ENCODE measurements at places on chromosomes 3 and 15.
A peak's percentile ranks its signal among the peaks of the same experiment; 100 is the strongest.

DNA sequence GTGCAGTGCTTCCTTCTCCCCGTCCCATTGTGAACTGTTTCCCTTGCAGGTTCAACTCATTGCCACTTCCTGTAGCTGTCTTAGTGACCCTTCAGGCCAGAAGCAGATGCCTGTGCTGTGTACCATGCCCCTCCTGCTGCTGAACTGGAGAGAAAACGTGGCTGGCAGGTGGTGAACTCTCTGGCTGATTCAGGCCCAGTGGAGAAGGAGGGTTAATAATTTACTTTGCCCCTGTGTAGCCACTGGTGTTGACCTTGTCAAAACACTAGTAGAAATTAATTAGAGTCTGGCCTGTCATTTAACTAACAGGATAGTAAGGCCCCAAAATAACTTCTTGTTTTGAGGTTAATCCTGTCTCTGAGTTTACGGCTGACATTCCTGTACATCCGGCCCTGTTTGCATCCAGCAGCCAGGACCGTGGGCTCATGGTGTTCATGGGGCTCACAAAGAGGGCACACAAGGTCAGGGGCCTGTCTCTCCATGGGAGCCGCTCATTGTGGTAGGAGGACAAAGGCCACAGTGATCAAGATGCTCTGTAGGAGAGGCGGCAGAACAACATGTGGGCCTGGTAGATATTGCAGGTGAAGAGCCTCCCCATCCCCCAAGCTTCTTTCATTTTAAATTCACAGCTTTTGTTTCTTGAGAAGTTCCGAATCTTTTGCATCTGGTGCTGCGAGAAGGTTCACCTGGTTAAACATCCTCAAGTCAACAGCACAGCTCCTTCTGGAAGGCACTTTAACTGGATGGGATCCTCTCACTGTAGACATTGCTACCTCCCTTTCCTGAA is 101.6 kb downstream of the CGNL1 start:
- DNase-seq: no peak

- no peak for DNase-seq
Observed at GRCh38 chr3:170128259-170128976, 53.1 kb downstream of the PHC3 start.

GRCh38 chr15:35393398-35393797 is 152.6 kb downstream of the DPH6 start:
- DNase-seq: peak; percentile 62

- no peak for DNase-seq
Observed at GRCh38 chr3:18071833-18072232, 329.4 kb upstream of the TBC1D5 start.

DNA sequence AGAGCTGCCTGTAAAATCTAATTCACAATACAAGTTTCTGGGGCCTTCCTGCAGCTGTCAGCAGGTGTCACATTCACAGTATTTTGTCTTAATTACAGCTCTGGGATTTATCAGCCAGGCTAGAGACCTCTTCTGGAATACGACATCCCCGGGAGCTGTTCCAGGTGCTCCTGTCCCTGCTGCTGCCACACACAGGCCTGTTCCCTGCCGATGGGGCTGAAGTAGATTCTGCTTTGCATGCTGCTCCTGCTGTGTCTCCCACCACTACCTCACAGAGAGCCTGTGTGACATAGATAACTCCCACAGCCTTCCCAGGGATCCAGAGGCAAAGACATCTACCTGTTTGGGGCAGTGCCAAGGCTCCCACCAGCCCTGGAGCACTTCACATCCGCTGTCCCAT is 20.4 kb downstream of the COLQ start:
- no peak for DNase-seq

- peak; percentile 81 for DNase-seq
Observed at GRCh38 chr3:141368062-141368924, at the start of gene ZBTB38. Gene ZBTB38 (plus strand): TSS chr3:141368504. CDS start chr3:141442389, 73,885 bp downstream.

GRCh38 chr15:55991802-55992768 is 1.3 kb downstream of the NEDD4 start:
- no peak for DNase-seq

DNA sequence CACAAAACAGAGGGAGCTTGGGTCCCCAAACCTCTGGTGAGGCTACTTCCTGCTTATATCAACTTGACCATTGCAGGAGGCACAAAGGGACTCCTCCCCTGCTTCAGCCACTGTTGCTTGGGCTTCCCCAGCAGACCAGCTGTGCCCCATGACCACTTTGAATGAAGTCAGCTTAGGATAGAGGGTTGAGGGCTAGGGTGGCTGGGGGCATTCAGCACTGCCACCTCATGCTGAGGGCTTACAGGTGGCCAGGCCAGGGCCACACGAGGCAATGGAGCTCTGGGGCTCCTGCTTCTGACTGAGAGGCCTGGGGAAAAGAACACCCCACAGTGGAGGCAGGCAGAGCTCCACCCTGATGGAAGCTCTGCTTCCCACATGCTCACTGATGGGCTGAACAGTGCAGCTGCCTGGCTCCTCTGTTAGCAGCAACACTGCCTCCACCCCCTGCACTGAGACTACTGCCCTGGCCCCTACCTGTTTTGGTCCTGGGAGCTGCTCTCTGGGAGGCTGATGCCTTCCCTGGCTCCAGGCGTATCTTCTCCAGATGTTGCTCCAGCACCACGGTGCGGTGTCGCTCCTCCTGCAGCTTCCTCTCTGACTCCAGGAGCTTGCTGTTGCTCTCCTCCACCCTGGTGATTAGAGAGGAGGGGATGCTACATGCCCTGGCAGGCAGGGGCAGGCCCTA is 10.2 kb upstream of the HHATL start:
- DNase-seq: no peak

DNA sequence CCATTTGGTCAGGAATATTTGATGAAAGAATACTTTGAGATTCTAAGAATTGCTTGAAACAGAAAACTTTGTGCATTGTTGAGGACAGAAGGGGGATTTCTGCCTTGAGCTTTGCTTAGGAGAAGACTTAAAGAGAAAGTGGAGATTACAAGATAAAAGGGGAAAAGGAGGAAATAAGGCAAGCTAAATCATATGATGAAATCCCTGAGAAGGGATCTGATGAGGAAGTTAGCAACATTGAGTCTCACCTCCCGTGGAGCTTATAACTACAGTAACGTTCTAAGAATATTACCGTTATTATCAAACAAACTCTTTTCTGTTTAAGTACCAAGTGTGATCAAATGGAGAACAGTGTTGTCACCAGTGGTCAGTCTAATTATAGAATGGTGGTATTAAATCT is 414.7 kb upstream of the NAALADL2 start:
- no peak for DNase-seq

GRCh38 chr3:28122227-28122626 is 119.2 kb upstream of the CMC1 start:
- DNase-seq: no peak

DNA sequence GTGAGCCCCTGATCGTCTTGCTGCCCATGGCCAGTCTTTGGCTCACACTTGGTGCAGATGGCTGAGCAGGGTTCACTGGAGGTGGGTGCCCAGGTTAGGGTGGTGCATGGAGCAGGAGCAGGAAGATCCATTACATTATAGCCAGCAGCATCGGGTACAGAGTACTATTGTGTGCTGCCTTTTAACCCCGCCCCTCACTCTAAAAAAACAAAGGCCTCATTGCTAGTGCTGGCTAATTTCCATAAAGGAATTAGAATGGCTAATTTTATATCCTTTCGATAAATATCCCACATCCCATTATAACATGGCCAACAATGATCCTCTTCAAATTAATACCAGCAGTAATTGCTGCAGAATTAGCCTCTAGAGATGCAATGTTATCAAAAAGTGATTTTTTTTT is 45.8 kb upstream of the PPP4R2 start:
- no peak for DNase-seq

DNA sequence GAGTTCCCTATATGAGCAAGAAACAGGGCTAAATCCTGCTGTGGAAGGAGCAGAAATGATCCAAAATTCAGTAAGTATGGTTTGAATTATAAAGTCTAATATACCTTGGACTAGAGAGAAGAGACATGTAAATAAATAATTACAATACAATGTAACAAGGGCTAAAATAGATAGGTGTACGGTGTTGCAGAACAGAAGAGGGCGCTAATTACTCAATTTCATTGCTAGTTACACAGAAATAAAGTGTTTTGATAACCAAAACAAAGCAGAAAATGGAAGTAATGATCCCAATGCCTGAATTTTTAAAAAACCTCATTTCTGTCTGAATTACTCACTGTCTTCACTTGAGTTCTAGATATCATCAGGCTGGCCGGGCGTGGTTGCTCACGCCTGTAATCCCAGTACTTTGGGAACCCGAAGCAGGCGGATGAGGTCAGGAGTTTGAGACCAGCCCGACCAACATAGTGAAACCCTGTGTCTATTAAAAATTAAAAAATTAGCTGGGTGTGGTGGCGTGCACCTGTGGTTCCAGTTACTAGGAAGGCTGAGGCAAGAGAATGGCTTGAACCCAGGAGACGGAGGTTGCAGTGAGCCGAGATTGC is 8.3 kb upstream of the PLCH1 start:
- no peak for DNase-seq

DNA sequence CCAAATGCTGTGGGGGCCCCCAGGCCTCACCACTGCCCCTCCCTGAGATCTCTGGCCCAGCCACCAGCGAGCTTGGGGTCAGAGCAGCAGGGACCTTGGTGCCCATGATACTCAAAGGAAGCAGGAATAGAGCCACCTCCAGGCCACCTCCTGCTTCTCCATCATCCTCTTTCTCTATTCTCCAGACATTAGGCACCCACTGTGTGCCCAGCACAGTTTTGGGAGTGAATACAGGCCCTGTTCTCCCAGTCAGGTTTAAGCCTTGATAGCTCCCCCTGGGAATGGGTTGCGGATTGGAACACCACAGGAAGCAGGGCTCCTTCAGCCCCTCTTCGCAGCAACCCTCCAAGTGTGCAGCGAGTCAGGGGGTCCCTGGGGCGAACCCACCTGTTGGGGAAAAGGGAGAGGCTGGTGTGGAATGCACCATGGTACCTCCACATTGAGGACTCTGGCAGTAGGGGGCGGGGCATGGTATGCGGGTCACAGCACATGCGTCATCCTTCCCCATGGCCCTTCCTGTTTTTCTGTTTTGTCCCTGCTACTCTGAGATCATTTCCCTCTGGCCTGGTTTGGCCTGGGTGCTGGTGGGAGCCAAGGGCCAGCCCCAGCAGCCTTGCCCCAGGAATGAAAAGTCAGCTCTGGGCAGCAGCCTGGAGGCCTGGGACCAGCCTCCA is 14.2 kb upstream of the SEMA3B start:
- DNase-seq: no peak

GRCh38 chr15:81209635-81210034 is 13.0 kb downstream of the IL16 start:
- DNase-seq: no peak

- no peak for DNase-seq
Observed at GRCh38 chr3:126607214-126607908, 47.6 kb downstream of the TXNRD3 start.

DNA sequence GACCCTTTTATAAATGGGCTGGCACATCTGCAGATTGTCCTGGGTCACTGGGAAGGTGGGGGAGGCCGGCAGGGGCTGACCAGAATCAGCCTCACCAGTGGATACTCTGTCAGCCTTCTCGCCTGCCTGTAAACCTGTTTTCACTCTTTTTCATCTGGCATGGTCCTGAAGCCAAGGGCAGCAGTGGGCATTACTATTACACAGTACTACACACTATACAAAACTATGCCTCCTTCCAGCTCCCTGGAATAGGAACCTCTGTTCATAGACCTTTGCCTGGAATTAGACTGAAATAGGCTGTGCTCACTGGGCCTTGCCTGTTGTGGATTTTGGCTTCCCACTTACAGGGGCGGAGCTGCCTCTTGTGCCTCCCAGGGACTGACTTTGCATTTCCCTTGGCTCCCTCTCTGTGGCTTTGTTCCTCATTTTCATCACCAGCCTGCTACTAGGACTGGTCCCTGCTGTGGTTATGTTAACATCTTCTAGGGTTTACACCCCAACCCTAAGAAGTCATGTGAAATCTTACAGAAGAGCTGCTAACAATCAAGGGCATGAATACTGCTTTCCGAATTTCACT is 120.7 kb downstream of the FNDC3B start:
- no peak for DNase-seq

DNA sequence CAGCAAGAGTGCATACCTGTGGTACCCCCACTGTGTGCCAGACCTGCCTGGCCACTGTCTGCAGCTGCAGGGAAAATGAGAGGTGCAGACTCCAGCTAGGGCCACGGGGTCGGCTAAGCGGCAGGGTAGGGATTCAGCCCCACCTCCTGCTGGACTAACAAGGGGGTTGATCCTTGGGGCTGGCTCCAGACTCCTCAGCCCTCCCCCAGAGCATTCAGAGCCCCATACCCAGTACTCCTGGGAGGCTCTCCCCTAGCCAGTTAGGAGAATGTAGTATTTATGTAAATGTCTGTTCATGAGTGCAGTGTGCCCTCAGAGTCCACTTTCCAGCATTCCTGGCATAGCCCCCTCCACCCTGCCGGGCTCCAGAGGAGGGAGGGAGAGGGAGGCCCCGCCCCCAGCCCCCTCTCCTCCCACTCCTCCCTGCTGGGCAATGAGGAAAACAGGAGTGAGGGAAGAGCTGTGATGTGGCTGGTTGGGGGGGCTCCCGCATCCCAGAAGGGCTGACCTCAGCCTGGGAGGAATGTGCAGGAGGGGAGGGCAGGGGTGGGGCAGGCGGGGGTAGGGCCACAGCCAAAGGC is 4.5 kb upstream of the SEMA3B start:
- peak; percentile 80 for DNase-seq

- peak; percentile 31 for DNase-seq
Observed at GRCh38 chr3:122890077-122890719, 95.3 kb downstream of the SLC49A4 start.

- no peak for DNase-seq
Observed at GRCh38 chr3:109241459-109242186, 74.7 kb downstream of the DPPA2 start.

DNA sequence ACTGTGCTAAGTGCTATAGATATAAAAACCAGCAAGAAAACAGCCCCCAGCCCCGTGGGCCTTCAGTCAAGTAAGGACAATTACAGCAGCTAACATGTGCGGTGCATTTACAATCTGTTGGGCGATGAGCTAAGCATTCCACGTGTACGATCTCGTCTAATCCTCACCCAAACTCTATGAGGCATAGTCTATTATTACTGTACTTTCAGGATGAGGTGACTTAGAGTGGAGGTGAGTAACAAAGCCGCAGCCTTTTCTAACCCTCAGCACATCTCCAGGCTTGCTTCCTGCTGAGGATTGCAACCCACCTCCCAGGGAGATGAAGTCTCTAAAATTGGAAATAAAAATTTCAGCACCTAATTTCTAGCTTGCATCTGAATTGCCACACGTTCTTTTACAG is 53.2 kb upstream of the MCF2L2 start:
- DNase-seq: no peak

- no peak for DNase-seq
Observed at GRCh38 chr3:108053067-108053466, 37.8 kb downstream of the CD47 start.

DNA sequence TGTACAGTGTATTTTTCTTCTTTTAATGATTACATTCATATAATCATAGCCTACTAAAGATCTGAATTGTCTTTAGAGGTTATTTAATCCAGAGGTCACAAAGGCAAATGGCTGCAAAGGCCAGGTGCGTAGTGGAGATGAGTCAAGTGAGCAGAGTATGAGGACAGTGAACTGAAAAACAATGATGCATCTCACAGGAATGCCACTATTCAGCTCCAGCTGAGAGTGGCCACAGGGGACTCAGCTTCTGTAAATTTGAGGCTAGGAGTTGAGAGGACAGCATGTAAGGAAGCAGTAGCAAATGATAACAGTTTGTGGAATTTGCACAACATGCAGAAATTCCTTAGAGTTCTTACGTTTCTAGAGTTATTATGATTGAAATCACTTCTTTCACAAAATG is 50.4 kb downstream of the COL6A5 start:
- no peak for DNase-seq
